Neural progenitor cell (in vitro differentiated cells): ENCODE measurements at places on chromosomes 13 and 19.

DNA sequence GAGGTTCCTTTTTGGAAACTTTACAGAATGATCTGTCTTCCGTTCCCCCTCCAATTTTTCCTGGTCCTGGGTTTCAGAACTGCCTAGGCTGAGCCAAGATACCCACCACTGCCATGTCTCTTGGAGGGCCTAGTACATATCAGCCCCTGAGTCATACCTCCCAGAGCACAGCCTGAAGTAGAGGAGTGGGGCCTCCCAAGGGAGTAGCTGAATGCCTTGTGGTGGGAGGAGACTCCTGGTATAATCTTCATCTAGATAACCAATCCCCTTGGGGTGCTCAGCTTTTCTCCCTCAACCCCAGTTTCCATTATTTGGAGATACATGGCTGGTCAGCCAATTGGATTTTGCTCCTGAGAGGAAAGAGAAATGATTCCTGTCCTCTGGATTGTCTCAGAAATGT, 30.3 kb downstream of the ZNF763 start:
- DNase-seq, result no peak

DNA sequence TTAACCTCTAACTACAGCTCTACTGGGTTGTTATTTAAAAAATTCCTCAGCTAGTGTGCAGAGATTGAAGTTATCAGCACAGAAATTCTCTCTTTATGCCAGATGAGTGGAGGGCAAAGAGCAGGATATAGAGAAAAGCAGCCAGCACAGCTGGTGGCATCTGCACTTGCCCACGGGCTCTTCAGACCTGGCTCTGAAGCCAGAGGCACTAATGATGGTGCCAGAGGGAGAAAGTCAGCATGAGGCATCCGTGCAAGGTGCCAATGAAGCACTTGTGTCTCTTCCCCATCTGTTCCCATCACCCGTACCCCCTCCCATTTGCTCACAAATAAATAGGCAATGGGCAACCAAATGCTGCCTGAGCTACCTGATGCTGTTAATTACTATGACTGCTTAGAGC, 138.9 kb downstream of the OLFM4 start:
- DNase-seq, result no peak

DNA sequence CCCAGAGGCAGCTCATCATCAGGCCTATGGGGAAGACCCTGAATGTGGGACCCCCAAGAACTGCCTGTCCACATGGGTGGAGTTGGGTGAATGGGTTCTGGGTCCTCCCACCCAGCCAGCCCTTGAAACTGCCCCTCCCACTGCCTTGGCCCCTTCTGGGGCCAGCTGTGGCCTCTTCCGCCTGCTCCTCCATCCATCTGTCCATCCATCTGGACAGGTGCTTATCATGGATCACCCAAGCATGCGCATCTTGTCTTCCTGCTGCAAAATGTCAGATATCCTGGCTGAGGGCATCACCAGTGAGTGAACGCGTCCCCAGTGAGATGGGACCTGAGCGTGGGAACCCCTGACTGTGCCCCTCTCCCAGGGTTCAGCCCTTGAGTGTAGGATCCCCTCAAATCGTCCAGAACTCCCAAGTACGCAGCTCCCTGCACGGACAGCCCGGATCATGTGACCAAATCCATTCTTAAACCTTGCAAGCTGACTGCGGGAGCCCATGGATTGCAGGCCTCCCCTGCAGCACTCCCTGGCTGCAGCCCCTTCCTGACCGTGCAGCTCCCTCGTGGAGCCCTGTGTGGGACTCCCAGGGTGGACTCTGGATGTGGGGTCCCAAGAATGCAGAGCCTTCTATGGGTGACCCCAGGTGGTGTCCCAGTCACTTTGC, 2.0 kb downstream of the STXBP2 start:
- no peak for DNase-seq

GRCh38 chr13:99165753-99166587, 34.7 kb upstream of the UBAC2 start:
- no peak for DNase-seq
